ENCODE measurements at places on chromosomes 3 and 15.

DNA sequence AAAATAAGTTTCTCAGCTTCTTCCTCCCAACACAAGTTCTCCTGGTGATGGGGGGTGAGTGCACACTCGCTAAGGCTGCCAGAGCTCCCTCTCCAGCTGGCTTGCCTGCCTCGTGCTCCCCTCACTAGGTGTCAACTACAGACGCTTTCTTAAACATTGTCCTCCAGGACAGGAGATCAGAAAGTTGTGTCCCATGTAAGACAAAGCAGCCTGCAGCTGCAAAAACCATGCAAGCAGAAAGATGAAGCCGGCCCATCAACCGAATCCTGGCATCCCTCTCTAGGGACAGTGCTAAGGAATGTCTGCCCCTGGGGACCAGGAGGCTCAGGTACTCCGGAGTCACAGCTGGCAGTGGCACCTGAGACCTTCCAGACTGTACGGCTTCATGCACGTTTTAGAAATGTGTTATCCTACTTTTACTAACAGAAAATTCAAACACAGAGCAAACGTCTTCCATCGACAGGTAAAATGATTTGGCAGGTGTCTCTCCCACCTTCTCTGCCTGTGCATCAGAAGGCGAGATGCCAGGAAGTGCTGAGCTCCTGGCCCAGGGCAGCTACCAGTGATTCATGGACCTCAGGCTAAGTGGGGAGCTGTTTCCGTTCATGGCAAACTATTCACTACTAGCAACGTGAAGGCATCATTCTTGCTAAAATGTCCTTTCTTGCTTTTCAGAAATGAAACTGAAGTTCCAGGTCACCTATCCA is 246.1 kb downstream of the ADAMTS17 start:
- no peak for DNase-seq

DNA sequence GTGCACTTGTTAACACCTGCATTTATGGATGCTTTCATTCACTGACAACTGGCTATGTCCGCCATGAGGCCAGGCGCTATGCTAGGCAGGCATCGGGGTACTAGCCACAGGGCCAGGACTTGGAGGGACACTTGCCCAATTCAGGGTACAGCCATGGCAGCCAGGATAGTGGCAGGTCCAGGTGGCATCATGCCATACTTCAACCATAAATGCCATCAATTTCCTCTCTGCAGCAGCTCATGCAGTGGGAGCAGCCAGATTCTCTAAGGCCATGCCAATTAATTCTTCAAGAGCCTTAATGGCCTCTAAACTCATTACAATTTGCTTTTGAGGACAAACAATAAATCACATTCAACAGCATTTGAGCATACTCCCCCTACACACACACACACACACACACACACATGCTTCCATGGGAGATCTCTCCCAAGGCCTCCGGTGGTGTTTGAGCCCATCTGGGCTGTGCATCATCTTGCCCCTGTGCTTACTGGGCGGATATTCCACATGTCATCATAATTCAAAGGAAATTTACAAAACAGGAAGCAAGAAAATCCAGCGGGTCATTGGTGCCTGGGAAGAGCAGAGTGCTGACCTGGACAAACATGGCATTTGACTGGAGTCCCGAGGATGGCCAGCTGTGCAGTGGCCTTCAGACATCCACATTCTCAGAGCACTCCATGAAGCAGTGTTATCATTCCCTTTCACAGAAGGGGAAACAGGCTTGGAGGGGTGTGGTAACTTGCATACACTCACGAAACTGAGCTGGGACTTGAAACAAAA is 109.1 kb downstream of the IQSEC1 start:
- no peak for DNase-seq

DNA sequence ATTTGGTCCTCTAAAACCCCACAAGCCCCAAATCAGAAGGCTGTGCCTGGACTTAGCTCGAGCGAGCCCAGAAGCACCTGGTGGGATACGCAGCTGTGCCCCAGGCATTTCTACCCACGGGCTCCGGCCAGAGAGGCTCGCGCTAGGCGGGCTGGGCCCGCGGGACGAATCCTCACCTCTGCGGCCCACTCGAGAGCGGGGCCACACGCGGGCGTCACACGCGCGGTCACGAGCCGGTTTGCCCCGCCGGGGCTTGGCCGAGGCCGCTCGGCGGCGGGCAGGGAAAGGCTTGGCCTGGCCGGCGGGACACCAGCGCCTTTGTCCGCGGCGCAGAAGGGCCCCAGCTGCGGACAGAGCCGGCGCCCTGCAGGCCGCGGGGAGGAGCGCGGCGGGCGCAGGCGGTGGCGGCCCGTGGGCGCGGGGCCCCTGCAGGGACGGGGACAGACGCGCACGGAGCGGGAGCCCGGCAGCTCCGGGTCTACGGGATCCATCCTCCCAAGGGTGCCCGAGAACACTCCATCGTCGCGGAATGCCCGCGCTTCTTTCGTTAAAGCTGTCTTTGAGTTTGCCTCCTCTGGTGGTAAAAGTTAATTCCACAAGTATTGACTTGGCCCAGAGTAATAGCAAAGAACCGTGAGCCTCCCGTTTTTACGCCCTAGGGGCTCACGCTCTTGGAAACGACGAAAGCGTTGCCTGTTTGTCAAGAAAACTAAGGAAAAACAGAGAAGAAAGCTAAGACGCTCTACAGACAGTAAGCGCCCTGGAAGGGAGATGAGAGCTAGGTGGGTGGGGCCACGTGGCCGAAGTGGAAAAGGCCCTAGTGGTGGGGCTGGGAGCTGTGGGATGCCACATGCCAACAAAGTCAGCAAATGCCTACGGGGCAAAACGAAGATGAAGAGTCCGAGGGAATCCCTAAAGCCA is 26.4 kb downstream of the TYRO3 start:
- DNase-seq: peak; percentile 24

GRCh38 chr3:150259526-150260397 is 148.3 kb upstream of the TSC22D2 start:
- DNase-seq: no peak

DNA sequence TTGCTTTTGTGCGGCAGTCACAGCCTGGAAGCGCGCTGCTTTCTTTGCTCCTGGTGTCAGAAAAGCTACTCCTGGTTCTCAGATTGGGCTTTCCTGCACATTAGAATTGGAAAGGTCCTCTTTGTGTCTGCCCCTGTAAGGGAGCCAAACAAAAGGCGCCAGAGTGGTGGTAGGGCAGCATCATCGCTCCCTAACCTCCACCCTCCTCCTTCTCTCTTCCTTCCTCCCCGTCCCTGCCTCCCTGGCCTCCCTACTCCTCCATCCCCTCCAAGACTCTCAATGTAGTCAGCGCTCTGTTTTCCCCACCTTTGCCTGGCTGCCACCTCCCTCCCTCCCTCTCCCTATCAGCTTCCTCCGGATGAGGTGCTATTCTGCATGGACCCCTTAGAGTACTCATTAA is 65.3 kb downstream of the SH3GL3 start:
- no peak for DNase-seq

All from fibroblast of the conjunctiva (primary cell).